ENCODE measurements at places on chromosomes 13 and 19.

- DNase-seq = no peak
Measured at GRCh38 chr19:24062190-24062589, 24.8 kb upstream of the ZNF254 start.

DNA sequence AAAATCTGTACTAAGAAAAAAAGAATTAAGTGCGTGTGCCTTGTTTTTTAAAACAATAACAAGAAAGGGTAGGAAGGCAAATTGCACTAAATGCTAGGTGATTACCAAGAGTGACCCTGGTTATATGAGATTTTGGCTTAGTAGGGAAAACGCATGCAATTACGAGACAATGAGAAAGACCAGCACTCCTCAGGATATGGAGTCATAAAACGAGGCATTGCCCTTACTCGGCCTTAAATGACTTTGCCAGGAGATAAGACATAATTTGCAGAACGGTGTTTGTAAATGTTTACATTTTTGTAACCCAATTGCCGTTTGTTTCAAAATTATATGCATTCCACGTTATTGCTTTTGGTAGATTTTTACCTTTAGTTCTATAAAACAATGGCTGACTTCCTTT, 179.8 kb downstream of the RBM26 start:
- no peak for DNase-seq

DNA sequence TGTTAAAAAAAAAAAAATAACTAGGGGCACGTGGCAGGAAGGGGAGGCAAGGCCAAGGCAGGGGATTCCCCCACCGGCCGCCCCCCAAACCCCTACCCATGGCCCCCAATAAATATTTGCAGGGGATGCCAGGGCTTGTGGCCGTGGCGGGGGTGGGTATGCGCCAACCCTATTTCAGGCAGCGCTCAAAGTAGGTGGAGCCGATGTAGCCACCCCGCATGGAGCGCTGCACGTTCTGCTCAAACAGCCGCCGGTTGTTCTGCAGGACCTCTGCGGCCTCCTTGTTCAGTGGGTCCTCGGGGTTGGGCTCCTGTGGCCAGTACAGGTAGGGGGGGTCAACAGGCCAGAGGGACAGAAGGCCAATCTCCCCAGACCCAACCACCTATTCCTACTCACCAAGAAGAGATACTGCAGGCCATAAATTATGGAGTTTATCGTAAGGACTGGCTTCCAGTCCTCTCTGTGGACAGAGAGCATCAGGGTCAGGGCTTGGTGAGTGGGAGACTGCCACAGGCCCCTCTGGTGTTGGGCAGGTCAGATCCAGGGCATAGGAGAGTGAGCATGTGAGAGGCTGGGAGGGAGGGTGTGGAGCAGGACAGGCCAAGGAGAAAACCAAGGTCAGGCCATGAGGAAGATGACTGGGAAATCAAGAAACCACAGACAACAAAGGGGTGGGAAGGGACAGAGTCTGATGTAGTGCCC, 1.2 kb upstream of the CHMP2A start:
- DNase-seq = no peak

DNA sequence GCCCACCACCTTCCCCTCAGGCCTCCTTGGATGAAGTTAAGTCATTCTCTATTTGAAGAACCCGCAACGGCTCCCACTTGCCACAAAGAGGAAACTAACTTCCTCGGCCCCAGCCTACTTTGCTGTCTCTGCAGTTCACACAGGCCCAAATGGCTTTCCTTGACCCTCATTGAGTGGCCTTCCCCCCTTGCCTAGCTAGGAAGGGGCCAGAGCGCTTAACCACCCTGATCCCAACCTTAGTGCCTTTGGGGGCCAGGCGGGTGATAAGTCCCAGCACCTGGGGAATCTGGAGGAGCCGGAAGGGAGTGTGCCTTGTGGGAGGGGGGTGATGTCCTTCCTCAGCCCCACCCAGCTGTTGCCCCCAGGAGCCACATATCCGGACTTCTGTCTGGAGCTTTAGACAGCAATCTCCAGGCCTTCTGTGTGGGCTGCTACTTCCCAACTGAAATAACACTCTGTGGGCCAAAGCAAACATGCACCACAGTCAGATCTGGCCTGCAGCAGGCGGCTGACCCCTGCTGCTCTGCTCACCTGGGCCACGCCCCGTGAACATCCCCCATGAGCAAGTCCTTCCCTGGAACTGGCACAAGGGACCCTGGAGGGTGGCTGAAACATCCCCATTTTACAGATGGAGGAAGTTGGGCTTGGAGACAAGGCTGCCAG, 10.5 kb downstream of the NECTIN2 start:
- no peak for DNase-seq

- no peak for DNase-seq
Measured at GRCh38 chr19:11261971-11262839, at the start of gene DOCK6. DOCK6 (minus strand) TSS chr19:11262524; CDS start chr19:11262440, 84 bp downstream.

DNA sequence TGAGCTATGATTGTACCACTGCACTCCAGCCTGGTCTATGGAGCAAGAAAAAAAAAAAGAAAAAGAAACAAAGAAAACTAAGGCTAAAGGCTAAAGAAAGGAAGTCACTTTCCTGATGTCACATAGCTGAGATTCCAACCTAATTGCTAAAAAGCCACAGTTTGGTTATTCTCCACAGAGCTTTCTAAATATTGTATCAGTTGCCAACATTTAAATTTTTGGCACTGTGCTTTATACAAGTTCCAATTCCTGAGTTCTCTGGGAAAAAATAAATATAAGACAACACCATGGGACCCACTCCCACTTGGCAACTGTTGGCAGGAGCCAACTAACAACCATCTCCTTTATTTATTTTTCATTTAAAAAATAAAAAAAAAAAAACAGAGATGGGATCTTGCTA, 11.2 kb upstream of the LYPD3 start:
- DNase-seq = no peak

- no peak for DNase-seq
Measured at GRCh38 chr19:50362656-50363424, 2.6 kb downstream of the NAPSA start.

GRCh38 chr19:13537454-13537853, 31.2 kb upstream of the CACNA1A start:
- DNase-seq = no peak

DNA sequence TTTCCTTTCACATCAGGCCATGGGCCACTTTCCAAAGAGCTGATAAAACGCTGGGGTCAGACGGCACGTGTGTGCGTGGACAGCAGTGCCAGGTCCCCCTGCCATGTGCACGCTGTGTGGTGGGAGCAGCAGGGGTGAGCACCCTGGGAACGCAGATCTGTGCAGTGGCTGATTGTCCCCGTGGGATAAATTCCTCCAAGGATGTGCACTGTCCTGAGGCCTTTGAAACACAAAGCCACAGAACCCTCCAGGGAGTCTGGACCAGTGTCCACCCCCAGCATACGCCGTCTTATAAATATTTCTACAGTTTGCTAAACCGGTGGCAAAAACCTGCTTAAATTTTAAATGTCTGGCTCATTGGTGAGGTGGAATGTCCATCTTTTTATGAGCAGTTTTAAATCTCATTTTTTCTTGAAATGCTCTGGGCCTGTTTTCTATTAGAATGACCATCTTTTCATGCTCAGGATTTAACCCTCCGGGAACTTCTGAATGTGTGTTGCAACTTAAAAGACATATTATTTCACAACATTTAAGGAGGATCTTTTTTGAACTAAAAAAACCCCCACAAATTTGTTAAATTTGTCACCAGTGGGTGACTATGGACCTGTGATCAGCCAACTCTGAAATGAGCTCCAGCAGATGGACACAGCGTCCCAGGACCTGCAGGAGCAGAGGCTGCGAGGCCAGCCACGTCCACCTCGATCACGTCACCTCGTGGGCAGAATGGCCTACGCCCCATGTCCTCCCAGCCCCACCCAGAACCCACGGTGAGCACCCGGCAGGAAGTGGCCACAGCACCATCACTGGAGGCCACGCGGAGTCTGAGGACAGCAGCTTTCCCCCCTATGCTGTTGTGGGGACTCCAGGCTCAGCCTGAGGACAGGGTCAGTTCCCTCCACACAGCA, 68.6 kb downstream of the RASA3 start:
- peak; percentile 20 for DNase-seq
